OCI-LY7 (cell line): ENCODE measurements at places on chromosomes 12 and 14.

GRCh38 chr12:119229837-119230236, 51.1 kb downstream of the HSPB8 start:
- peak; percentile 51 for DNase-seq

GRCh38 chr12:98379106-98379505, 136.3 kb upstream of the TMPO start:
- DNase-seq: no peak

DNA sequence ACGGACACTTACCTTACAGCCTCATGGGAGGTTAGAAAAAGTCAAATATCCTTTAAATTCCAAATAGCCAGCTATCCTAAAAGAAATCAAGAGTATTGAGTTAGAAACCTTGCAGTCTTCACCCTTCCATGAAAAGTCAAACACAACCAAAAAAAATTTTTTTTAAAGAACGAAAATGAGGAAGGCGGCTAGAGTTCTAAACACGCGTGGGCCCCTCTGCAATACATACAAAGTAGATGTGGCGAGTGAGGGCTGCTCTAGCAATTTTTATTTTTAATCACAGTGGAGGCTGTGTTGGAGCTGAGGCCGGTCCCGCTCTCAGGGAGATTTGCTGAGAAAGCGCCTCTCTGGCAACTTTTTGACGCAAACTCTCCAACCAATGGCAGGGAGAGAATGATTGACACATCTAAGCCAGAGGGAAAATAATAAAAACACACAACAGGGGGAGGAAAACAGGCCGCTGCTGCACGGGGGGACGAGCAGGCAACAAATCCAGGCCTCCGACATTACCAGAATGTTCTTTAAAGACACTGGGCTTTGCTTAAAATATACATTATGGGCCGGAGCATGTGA, at the start of gene OTX2:
Gene OTX2, minus strand, starts transcription at position 333 of the 573 bp plus-strand sequence. CDS start 5,023 bp downstream, outside the sequence.
- no peak for DNase-seq

DNA sequence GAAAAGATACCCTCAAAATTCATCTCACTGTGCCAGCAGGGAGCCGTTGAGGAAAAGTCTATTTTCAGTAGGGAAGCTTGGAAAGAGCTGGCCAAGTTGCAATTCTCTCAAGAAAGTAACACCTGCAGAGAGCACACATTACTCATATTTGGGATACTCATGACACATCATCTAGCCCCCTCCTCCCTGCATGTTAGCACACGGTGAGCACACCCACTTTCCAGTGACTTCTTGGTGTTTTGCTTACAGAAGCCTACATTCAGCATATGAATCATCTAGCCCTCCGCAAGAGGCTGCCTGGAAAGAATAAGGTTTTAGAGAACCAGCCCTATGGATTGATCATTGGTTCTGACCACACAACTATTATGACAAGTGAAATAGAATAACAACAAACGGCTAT, 124.5 kb downstream of the PTPRO start:
- DNase-seq: no peak

DNA sequence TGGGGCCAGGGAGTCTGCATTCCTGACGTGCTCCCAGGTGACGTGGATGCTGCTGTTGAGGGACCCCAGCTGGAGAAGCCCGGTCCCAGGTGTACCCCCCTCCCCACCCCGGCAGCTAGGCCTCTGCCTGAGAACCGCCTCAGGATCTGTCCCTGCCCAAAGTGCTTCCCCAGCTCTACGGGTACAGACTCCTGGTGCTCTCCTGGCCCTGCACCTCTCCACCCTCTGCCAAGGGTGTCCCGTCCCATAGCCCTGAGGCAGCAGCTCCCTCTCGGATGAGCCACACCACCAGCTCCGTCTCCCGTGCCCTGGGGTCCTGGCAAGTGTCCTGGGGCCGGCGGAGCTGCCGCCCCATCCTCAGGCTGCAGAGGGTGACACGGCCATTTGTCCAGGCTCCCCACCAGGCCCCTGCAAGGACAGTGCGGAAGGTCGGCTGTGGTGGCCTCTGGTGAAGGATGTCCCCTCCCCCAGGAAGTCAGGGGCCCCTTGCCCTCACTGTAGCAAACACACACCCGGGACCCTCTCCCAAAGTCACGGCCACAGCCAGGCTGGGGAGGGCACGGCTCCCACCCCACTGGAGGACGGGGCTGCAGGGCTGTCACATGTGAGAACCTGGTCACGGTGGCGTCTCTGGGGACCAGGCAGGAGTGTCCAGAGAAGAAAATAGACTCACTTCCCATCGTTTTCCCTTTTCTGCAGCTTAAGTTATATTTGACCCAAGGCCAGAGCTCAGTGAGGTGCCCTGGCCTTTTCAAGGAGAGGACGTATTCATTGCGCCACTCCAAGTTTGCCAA, 74.4 kb upstream of the FBRSL1 start:
- peak; percentile 5 for DNase-seq

GRCh38 chr12:72982356-72982755, 710.2 kb downstream of the TRHDE start:
- no peak for DNase-seq

GRCh38 chr14:86838363-86838762, 1154.6 kb downstream of the GALC start:
- no peak for DNase-seq

DNA sequence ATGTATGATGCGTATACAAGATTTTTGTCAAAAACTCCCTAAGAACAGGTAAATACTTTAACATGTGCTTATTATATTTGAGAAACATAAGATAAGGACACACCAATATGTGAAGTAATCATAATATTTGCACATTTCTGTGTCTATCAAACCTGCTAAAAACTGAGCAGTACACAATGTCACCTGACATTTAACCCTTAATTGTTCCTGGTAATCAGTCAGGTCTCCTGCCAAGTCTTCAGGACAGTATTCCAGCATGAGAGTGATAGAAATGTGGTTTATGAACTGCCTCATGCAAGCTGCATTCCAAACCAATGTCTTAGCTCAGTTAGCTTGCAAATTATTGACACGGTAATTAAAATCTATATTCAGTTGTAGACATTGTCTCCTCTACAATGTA, 4.2 kb downstream of the SOX5 start:
- no peak for DNase-seq

DNA sequence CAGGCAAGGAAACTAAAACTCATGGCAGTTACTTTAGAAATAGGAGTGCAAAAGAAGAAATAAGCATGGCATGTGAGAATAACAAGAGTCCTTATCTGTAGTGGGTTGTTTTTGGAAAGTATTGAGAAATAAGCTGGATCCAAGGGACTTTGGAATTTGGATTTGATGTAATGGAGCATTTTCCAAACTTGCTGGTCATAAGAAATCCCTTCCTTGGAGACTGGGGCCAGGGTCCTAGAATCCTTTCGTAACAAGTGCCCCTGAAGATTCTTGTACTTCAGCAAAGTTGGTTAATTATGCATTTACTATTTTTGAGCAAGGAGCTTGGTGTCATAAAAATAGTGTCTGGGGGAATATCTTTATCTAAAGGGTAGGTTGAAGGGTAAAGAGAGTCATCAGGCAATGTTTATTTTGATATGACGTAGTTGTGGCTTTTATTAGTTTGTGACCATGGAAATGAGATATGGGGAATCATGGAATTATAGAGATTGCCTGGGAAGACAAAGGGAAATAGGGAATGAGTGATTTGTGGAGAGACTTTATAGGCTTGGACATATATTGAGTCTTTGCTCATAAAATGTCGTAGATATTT, 53.9 kb downstream of the WNK1 start:
- no peak for DNase-seq

DNA sequence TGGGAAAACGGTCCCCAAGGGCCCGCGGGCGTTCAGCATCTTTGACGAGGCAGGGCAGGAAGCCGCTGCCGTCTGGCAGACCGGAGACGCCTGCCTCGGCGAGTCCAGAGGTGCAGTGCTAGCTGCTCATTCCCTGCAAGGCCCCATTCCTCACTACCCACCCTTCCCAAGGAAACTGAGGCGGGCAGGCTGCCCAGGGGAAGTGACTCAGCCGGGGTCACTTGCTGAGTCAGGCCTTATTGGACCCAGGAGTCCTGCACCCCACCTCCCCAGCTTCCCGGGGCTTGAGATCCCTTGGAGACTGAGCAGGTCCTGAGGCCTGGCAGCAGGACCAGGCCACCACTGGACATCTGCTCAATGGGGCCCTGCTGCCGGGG, 3.7 kb downstream of the SH2B3 start:
- DNase-seq: no peak

DNA sequence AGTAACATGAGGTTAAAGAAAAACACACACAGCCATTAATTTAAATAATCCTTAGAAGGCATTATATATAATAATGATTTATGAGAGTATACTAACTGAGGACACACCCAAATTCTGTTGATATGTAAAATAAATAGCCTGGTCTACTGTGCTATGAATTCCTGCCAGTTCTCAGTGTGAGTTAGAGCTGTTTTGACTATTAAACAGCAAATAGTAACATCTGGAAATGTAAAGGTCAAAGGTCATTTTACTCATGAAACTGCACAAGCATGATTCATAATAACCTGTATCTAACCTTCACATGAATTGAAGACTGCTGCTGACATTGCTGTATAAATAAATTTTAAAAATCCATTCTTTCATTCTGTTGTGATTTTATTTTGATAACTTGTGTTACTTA, 966.7 kb downstream of the SLC6A15 start:
- DNase-seq: no peak

GRCh38 chr14:52179141-52179790, 88.2 kb upstream of the PTGDR start:
- DNase-seq: no peak

DNA sequence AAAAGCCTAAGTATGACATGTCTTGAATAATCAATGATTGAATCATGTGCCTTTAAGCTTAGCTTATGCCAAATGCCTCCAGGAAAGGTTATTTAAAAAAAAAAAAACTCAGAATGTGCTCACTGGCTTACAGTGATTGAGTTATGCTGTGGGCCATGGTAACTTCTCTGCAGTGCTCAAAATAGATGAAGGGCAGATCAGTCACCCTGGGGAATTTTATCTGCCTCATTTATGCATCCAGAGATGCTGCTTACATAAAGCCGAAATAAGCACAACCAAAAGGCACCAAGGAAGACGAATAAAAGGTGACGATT, 118.7 kb upstream of the MDM1 start:
- no peak for DNase-seq
